AG09309 (cell line): ENCODE measurements at places on chromosomes 12 and 14.

GRCh38 chr12:81150382-81150781, 72.5 kb downstream of the ACSS3 start:
- no peak for DNase-seq

- DNase-seq: no peak
These were observed 14.9 kb downstream of the LTA4H start for GRCh38 chr12:96020314-96021003.

DNA sequence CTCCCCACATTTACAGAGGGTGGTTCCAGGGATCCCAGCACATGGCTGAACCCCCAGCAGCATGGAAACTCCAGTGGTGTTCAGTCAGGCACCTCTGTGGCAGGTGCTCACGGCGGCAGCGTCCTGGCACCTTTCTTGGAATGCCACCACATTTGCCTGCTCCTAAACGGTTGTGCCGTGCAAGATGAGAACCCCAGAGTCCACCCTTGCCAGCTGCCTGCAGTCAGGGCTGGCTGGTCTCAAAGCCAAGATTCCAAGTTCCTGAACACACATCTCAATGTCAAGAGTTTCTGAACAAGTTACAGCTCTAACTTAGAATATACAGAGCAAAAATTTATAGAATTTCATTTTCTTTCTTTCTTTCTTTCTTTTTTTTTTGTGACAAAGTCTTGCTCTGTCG, 38.7 kb downstream of the DDX51 start:
- DNase-seq: no peak

DNA sequence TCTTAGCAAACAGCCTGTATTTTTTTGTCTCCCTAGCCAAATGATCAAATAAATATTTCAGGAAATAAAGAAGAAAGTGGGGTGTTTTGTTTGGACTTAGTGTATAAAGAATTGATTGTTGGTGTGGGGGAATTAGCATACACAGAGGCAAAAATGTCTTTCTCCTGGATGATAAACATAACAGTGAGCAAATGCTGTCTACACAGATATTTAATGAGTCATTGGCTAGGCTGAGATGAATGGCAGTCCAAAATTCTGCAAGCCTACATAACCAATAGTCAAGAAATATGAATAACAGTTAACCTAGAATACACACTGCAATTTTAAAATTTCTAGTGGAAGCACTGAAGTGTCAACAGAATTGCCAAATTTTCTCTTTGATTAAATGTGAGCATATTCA, 35.8 kb downstream of the MYF5 start:
- DNase-seq: no peak

DNA sequence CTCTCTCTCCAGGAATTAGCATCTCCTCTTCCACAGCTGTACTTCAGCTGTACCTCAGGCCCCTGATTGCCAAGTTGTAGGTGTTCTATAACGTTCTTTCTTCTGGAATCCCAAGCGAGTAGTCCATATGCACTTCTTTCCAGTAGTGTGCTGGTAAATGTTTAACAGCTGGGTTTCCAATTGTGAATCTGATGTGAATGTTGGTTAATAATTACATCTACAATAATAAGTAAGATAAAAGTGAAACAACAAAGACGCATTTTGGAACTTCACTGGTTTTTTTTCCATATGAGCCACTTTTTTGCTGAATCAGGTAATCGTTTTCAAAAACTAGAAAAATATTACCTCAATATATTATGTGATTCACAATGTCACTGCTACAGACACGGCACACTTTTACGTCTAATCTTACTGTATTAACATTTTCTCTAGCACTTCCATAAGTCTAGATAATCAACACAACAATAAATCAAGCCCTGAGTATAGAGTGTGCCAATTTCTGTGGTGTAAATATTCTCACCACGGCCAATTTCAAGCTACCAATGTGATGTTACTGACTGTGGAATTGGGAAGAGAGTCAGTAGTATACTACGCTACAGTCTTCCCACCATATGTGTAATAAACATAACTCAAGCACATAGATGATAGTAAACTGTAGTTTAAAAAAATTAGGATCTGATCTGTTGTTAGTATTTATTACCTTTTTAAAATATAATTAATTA, 113.0 kb downstream of the ZFP36L1 start:
- no peak for DNase-seq

DNA sequence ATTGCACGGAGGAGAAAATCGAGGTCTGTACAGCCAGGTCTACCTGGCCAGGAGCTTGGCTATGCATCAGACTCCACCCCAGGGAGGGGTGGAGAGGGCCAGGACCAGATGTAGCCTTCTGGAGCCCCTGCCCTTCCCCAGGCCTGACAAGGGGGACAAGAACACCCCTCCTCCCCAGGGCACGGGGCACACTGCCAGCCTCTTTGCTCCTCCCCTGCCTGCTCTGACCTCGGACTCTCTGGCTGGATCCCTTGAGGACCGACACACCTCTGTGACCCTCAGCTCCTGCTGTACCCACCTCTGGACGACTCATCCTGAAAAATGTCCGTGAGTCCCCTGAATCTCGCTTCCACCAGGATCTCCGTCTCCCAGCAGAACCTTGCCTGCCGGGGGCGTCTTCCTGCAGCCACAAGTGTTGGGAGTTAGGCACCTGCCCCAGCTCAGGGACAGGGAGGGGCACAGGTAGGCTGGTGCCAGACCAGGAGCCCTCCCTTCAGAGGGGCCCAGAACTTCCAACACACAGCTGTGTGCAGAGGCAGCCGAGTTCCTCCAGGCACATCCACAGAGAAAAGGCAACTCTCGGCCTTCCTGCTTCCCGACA, 21.8 kb downstream of the AHNAK2 start:
- DNase-seq: no peak

DNA sequence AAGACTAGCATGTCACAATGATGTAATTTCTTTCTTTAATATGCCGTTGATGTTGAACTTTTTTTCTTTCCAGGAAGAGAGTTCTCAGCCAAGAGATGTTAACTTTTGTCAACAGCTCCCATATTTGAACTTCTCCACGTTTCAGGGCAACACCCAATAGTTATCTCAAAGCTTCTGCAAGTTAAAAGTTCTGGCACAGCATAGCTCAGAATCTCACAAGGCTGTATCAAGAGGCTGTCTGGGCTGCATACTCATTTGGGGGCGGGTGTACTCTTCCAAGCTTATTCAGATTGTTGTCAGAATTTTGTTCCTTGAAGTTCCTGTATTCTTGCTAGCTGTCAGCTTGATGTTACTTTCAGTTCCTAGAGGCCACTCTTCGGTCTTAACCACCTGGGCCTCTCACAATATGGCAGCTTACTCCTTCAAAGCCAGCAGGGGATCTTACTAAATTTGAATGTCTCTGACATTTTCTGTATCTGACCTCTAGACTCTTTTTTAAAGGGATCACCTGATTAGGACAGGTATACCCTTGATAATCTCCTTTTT, 38.9 kb downstream of the KCNC2 start:
- no peak for DNase-seq

GRCh38 chr14:105066240-105067071, 1.2 kb upstream of the GPR132 start:
- DNase-seq: no peak

DNA sequence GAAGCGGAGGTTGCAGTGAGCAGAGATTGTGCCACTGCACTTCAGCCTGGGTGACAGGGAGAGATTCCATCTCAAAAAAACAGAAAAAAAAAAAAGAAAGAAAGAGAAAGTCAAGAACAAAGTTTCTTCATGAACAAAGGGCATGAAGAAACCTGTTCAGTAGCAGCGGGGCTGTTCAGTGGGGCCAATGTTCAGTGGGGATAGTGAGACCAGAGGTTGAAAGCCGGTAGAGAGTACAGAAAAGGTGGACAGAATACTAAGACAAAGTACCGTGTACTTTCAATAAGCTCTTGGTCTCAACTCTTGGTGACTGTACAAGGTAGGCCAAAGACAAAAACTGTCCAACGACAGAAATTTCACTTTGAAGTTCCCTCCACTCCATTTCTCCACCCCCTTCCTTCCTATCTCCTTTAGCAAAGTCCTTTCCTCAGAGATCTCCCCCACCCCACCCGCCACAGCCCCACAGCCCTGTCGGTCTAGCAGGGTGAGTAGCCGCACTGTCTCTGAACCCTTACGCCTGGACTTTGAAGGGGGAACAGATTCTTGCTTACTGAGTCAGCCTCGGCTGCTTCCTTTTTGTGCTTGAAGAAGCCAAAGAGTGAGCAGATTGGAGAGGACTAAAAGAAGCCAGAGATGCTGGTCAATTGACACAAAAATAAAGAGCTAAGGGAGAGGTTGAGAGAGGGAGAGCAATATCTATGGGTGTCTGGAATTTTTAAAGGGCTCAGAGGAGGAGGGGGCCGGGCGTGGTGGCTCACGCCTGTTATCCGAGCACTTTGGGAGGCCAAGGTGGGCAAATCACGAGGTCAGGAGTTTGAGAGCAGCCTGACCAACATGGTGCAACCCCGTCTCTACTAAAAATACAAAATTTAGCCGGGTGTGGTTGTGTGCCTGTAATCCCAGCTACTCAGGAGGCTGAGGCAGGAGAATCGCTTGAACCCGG, 44.2 kb upstream of the FOS start:
- peak; percentile 45 for DNase-seq

DNA sequence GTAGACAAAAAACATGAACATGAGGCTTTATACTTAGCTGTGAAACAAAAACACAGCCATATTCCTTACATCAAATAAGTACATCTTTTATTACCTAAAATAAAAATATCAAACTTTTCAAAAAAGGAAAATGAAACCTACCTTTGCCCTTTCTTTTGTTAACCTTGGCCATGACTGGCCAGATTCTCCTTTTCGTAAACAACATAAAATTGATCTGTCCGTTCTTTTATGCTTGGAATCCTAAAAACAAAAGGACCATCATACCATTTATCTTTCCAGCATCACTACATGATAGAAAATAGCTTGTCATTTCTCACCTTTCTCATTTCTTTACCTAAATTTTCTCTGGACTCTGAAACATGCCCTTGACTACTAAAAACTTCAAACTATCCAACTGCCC, 16.5 kb downstream of the PTGES3 start:
- no peak for DNase-seq

GRCh38 chr12:104903648-104904423, 54.3 kb downstream of the SLC41A2 start:
- DNase-seq: peak; percentile 5

- no peak for DNase-seq
These were observed 184.7 kb downstream of the TMEM117 start for GRCh38 chr12:44020555-44020954.

- no peak for DNase-seq
These were observed 361.6 kb downstream of the AEBP2 start for GRCh38 chr12:19800884-19801283.

DNA sequence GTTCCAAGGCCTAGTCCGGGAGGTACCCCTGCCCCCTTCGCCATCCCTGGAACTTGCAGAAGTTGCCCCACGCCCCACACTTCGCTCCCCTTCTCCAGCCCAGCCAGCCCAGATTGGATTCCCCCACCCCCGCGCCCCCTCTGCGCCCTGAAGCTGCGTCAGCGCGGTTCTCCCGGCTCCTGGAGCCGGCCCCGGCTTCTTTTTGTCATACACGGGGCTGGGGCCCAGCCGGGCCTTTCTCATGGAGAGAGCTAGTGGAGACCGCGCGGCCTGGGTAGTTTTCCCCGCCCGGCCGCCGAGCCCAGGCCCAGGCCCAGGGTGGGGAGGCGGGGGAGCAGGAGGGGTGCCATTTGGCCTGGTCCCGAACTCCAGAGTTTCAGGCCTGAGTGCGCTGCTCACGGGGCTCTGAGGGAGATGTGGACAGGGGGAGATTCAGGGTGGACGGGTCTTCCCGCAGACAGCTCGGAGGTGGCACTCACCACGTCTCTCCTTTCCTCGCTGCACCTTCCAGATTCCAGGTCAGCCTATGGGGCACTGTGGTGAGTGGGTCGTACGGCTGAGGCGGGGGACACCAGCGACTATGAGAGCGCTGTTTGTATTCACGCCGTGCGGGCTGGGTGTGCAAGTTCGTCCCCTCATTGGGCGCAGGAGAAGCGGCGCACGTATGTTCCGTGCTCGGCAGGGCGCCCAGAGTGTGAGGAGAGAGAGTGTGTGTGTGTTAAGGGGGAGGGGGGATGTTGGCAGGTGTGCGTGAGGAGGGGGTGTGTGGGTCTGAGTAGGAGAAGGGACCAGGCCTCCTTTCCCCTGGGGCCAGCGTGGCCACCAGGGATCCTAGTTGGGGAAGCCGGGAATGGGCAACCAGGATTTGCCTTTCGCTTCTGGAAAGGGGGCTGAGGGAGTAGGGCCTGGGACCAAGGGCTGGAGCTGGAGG, 785 bp upstream of the LHX5 start:
- no peak for DNase-seq

- no peak for DNase-seq
These were observed 6.1 kb upstream of the CNIH1 start for GRCh38 chr14:54447231-54447692.

DNA sequence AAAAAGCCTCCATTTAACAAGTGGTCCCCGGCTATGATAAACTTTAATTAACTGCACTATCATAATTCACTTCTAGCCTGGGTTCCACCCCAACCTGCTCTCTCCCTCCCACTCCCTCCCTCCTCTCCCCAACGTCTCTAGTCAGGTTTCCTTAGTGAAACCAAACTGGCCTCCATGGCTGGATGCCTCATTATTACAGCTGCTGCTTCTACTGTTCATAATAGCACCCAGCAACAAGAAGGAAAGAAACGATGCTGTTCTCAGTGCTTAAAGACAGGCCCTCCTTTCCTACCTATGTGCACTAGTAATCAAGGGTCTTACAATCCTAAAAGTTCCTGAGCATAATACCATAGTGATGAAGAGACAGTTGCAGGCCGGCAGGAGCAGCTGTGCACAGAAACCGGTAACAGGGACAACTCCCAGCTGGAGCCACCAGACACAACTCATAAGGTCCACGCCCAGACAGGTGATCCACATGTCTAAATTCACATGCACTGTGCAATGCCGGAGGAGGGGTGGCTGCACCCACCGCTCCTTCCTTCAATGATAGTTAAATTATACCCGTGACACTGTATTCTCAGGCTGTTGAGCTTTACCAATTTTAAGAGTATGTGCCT, 6.2 kb downstream of the IRF2BPL start:
- no peak for DNase-seq

DNA sequence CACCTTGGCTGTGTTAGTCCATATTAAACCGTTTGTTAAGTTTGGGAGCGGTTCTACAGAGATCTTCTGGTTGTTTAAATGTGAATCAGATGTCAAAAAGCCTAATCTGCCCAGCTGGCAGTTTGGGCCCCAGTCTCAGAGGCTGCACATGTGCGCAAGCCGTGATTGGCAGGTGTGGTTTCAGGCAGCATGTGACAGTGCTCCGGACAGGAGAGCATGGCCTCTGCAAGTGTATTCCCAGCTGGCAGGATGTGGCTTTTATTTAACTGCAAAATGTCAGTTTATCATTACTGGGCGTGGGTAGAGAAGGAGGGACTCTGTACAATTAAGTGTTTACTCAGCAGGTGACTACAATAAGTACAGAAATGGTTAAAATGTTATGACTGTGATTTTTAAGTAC, 77.5 kb downstream of the PELI2 start:
- DNase-seq: no peak

GRCh38 chr14:68471029-68471963, 321.6 kb downstream of the ZFP36L1 start:
- DNase-seq: no peak
